ENCODE measurements at places on chromosomes 6 and 20.

- DNase-seq = no peak
Observed at GRCh38 chr6:143279385-143279784, 171.1 kb downstream of the ADAT2 start.

- no peak for DNase-seq
Observed at GRCh38 chr6:17311595-17312311, 30.6 kb downstream of the RBM24 start.

- DNase-seq = no peak
Observed at GRCh38 chr6:108200631-108201030, 34.8 kb downstream of the NR2E1 start.

DNA sequence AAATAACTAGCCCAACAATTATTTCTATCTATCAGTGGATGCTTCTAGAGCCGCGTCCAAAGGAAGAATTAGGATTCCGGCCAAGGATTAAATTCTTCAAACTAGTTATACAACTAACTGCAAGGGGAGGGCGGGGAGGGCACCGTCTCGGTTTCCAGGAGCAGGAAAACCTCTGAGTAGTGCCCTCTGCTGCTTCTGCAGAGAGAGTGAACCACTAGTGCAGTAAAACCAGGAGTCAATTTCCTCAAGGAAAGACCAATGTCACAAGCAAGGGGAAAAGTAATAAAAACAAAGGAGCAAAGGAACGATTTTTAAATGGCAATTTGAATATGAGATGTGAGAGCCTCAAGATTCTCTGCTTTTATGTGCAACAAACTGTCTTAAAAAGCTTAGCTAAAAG is 16.5 kb upstream of the UBE2J1 start:
- DNase-seq = no peak

DNA sequence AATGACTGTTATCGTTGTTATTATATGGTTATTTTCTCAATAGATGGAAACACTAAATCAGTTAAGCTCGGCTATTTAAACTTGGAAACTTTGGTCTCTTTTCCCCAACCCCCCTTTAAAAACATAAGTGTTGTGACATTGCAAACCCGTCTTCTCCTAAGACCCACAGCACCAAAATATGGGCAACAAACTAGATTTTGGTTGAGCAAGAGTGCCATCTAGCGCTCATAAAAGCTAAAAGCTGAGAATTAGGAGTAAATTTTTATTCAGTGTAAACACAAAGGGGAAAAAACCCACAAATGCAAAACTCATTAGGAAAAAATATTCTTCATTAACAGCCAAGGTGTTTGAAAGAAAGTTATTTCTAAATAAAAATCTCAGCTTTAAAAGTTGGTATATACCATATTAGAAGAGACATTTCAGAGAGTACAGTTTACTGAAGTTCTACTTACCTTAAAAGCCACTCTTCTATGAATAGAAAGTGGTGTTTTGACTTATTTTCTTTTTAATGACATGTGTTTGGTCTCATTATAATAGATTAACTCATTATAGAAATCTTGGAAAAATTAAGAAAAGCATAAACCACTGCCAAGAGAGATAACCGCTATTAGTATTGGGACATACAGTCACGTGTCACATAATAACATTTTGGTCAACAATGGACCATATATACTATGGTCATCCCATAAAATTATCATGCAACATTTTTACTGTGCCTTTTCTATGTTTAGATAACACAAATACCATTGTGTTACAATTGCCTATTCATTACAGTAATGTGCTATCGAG is 21.1 kb downstream of the SESN1 start:
- DNase-seq = peak; percentile 39

DNA sequence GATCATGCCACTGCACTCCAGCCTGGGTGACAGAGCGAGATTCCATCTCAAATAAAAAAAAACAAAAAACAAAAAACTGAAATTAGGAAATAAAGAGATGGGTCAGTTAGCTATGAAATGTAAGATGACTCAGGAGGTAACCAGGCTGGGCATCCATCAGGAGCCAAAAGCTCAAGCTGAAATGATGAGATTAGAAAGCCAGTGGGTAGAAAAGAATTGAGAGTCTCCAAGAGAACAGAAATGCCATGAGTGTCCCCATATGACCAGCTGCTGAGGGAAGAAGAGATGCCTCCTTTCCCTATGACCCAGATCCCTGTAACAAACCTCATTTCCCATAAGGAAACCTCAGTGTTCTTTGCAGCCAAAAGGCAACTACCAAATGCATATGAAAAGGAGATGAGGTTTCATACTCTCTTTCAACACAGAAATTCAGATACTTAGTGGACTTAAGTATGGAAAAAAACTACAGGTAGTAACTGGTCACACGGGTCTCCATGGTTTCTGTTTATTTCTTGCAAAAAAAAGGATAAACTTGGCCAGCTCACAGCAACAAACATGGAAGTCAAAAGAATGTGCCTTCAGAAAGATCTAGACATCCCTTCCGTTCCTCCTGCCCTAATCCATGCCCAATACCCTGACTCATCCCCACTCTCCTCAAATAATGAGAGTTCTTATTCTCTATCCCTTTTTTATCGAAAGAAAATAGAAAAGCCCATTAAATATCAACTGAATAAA is 8.1 kb downstream of the ARHGAP18 start:
- no peak for DNase-seq

GRCh38 chr6:157226761-157227160 is 96.6 kb downstream of the TMEM242 start:
- DNase-seq = no peak

- DNase-seq = no peak
Observed at GRCh38 chr6:27053738-27054137, 193.8 kb upstream of the PRSS16 start.

DNA sequence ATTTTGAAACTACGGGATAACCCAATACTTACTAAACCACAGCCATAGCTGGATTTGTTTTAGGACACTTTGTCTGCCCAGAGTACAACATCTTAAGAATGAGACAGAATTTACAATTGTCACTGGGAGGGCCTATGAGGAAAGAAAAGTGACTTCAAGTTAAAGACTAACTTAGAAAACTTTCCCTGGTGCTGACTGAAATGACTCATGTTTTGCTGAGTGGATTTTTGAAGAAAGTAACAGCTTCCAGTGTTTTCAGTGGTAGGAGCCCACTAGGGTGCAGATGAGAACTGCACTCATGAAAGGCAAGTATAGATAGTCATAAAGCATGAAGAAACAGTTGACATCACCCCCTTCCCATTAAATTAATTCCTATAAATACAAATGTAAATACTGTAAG is 988.2 kb upstream of the MAP3K7 start:
- DNase-seq = no peak

DNA sequence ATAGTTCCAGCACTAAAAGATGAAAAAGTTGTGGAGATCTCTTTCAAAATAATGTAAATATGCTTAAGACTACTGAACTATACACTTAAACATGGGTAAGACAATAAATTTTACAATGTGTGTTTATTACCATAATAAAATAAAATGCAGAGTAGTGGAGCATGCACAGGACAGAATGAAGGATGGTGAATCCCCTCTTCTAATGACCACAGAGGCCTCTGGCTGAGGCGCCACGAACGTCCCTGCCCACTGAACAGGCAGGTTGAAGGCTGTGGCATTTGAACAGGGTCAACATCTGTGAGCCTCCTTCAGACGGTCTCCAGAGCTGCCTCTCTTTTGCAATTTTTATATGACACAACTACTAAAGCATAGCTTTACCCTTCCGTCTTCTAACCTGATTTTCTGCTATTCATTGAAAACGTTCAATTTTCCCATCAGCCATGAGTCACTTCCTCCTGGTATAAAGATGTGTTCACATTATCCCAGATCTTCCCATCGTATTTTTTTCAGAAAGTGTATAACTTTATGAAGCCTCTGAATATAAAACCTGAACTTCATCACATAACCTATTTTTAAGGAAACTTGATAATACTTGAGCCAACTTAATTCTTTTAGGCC is 37.8 kb downstream of the ADGRF4 start:
- DNase-seq = no peak

DNA sequence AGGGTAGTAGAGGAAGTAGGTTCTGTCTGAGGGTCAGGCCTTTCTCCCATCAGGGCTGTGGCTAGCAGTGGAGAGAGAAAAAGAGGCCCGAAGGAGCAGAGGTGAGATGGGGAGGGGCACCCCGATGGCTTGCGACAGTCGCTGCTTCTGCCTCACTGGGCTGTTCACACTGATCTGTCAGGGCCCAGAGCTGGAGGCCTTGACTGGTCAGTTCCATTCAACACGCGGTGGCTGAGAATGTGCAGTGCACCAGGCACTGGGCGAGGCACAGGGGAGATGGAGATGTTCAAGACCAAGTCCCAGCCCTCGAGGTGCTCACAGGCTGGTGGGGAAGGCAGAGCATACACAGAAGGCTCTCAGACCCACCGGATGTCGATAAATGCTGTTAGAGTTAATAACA is 21.4 kb downstream of the SLC12A5 start:
- DNase-seq = no peak

- no peak for DNase-seq
Observed at GRCh38 chr6:9140951-9141460, 705.7 kb upstream of the SLC35B3 start.

DNA sequence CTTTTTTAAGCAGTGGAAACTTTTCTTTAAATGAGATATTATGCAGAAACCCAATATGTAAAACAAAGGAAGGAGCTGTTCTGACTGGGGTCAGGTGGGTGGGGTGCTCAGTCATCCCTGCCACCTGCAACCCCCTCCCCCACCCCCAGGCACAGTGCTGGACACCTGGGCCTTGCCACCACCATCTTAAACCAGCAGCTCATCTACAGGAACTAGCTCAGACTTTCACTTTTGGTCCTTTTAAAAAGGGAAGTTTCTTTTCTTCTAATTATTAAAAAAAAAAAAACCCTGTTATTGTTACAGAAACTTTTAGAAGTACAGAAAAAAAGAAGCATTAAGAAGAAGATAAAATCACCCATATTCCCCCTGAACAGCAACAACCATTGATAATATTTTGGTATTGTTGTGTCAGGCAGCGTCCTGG is 37.1 kb downstream of the PPP1R16B start:
- DNase-seq = peak; percentile 27

GRCh38 chr6:164640956-164641355 is 668.4 kb downstream of the C6orf118 start:
- DNase-seq = no peak

GRCh38 chr20:3279761-3280160 is 40.8 kb upstream of the SLC4A11 start:
- no peak for DNase-seq

DNA sequence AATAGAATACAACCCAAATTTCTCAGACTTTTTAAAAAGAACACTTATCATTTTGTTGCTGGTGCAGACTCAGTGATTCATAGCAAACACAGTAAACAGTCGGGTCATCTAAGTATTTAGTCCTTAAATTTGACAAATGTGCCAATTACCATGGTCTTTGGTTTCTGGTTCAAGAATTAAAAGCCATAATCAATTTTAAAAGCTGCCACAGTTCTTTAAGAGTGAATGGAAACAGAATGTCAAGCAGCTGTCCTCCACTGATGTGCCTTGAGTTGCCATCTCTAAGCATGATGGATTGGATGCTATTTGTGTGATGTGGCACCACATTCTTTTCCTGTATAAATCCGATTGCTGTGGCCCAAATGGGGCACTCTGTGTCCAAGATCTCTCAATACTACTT is 67.2 kb upstream of the MLIP start:
- no peak for DNase-seq

- DNase-seq = no peak
Observed at GRCh38 chr20:32589256-32589655, 4.1 kb upstream of the NOL4L start.

- no peak for DNase-seq
Observed at GRCh38 chr20:53625311-53626129, 31.9 kb upstream of the ZNF217 start.

DNA sequence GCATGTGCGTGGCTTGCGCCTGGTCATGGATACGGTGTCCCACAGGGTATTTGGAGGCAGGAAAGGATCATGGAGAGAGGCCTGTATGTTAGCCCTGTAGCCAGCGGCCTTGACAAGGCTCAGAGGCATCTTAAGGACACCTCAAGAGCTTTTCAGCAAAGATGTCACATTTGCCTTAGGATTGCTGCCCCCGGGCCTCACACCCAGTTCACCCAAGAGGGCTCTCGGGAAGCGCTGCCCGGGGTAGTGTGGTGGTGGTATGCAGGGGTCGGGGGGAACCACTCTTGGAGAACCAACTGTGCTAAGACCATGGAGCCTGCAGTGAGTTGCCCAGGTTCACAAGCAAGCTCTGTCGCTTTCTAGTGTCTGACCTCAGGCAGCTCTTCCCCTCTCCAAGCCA is 36.9 kb upstream of the VSTM2L start:
- DNase-seq = no peak

- no peak for DNase-seq
Observed at GRCh38 chr6:4656106-4656505, 120.1 kb upstream of the CDYL start.

- DNase-seq = no peak
Observed at GRCh38 chr6:125066964-125067363, 86.6 kb upstream of the TPD52L1 start.

- DNase-seq = no peak
Observed at GRCh38 chr6:116550796-116551195, 2.8 kb upstream of the CALHM4 start.

DNA sequence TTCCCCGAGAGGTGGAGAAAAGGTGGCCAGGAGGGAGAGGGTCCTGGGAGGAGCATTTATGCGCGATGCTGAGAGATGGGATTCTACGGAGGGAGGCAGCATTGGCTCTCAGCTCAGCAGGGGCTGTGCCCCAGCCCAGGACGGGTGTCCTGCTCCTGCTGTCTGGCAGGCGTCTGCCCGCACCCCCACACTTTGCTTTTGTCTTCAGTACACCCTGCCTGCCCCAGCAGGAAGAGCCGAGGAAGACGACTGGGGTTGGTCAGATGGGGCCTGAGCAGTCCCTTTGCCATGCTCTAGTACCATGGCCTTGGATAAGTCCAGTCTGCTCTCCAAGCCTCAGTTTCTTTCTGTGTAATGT is 68.5 kb downstream of the TCP11 start:
- no peak for DNase-seq

GRCh38 chr20:57622201-57622570 is 2.0 kb upstream of the ZBP1 start:
- DNase-seq = no peak

- DNase-seq = no peak
Observed at GRCh38 chr20:63778857-63779256, 39.3 kb downstream of the SLC2A4RG start.
